Activated naive CD4-positive, alpha-beta T cell treated with anti-CD3 and anti-CD28 coated beads, Interleukin-2, amount 10 ng/mL, durations not matched to agents 5 hours and 36 hours (primary cell): ENCODE measurements at places on chromosomes 3 and 15. TPM values are rescaled to one million over a fixed set of nuclear protein-coding genes. Genes with fewer than 3 reads are reported as not detected.

The IL12A gene
- total RNA-seq: not detected

The ACTRT3 gene
- total RNA-seq: 0.14 TPM

The INSYN1 gene
- total RNA-seq: not detected

The NR1I2 gene
- total RNA-seq: 0.17 TPM

The CFAP20DC gene
- 1.2 TPM for total RNA-seq

The CD80 gene
- total RNA-seq: 14.0 TPM

The ALPK3 gene
- total RNA-seq: 0.20 TPM

The AKAP13 gene
- 143 TPM for total RNA-seq
